Large intestine (tissue), 12 donors: ENCODE measurements at places on chromosomes 3 and 15.

GRCh38 chr3:120101624-120102023 is 7.4 kb upstream of the GSK3B start:
- DNase-seq: no peak

- DNase-seq: no peak
These were observed 264.7 kb upstream of the NECTIN3 start for GRCh38 chr3:110806924-110807323.

DNA sequence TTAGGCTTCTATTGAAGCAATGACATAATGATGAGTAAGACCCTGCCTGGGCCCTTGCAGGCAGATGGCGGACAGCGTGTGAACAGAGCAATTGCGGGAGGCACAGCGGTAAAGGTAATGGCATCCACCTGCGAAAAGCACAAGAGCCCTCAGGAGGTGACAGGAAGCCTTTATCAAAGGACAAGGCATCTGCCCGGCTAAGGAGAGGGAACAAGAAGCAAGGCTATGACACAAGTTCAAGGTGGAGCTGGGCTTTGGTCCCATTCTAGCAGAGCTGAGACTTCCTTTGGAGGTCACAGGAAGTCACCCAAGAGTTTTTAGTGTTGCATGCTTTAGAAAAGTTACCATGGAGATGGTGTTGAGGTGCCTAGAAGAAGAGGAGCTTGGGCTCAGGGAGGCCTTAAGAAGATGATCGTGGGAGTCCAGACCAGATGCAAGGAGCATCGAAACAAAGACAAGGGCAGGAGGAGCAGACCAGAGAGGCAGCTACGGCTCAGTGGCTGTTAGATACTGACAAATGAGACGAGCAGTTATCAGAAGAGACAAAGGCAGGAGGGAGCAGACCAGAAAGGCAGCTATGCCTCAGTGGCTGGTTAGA is 34.5 kb downstream of the OSBPL10 start:
- DNase-seq: no peak

DNA sequence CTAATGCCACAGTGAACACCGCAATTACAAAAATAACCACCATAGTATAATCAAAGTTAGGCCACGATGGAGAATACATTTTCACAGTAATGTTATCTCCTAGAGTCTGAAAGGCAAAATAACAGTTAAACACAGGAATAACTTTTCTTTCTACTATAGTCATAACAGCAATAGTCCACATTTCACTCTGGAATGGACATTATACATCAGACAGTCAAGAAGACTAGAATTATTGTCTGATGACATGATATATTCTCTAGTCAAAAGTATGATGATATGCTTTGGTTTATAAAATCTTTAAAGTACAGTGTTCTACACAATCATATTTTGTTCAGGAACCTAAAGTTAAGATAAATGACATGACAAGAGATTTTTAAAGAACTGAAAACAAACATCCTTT is 18.0 kb downstream of the SPPL2A start:
- no peak for DNase-seq

- DNase-seq: no peak
These were observed 65.6 kb upstream of the CHRNA7 start for GRCh38 chr15:31964586-31965307.

- no peak for DNase-seq
These were observed 75.0 kb downstream of the MAGEF1 start for GRCh38 chr3:184636741-184637316.

DNA sequence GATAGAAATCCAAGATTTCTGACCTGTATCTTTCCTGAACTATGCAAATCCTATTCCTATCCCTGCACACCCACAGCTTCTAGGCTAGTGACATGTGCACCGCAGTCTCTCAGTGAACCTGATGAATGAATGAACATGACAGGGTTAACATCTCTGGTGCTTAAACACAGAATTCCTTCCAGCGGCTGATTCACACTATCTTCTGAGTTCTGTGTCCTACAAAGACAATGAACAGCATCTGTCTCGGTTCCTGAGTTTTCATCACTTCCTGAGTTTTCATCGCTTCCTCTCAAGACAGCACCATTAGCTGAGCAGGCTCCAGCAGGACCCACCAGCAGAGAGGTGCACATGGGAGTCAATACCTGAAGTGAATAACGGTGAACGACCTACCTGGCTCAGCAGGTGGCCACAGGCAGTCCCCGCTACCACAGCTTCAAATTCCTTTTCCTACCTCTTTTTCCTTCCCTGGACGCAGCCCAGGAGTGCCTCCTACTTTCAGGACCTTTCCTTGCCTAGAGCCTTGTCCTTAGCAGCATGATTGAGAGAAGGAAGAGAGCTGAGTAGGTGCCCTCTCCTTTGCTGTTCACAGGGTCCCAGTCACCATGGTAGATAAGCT is 113.5 kb downstream of the IGF2BP2 start:
- no peak for DNase-seq

DNA sequence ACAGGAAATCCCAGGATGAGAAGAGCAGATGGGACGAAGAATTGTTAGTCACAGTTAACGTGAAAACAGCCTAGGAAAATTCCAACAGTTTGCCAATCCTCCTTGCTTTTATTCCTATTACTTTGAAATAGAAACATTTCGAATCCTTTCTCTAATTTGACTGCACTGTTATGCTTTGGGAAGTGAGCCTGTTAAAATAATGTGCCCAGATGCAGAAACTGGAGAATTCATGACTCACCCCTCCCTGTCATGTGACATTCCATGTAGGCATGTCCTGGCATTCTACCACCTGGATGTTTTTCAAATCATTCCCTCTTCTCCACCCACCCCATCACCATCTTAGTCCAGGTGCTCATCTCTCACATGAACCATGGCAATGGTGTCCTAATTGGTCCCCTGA is 107.3 kb downstream of the MINAR1 start:
- DNase-seq: no peak

DNA sequence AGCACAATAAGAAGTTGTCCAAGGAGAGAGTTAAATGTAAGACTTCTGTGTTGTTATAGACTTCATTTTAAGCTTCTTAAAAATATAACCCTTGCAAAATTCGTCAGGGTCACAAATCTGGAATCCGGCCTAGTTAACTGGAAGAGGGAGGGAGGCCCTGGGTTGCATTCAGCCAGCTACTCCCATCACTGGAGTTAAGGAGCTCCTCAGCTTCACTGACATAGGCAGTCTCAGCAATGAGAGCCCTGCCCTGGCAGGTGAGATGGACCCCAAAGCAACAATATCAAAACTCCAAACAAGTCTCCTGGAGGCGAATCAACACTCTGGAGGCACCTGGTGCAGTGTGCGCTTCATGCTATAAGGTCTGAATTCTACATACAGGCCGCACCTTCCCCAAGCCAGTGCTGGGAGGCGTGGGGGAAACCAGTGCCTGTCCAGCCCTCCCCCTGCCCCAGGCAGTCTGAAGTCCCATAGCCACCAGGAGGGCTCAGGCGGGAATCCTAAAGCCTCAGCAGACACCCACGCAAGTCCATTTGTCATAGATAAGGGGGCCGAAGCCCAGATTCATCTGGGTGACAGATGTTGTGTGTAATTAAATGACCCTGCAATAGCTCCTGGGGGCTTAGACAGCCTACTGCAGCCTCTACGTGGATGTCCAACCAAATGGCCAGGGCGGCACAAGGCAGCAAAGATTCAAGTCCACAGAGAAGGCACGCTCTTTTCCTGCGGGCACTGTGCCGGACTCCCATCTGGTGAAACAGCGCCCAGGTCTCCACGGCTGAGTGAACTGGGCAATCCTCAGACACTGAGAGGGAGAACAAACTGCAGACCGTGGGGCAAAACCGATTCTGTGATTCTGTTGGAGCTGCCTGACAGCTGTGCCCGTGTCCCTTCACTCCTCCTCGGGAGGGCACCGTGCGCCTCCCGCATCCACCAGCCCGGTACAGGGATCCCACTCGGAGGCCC is 64.9 kb downstream of the ATP10A start:
- DNase-seq: no peak

DNA sequence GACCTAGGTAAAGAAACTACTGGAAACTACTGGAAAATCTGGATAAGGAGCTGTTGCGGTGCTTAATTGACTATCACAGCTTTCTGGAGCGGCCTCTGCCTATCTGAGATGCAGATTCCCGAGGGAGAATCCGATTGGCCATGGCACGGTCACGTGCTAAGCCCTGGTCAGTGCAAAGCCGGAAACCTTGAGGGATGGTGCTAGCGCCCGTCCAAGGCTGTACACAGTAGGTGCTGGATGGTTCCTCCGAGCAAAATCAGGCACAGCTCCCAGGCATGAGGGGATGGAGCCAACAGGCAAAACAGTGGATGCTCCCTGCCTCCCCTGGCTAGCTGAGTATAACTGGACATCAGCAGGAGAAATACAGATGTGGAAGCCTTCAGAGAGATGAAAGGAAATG is 238.7 kb upstream of the HES1 start:
- no peak for DNase-seq

- DNase-seq: no peak
These were observed 28.0 kb upstream of the ARNT2 start for GRCh38 chr15:80375968-80376891.

GRCh38 chr3:187742351-187743171 is 2.7 kb downstream of the BCL6 start:
- peak; percentile 16 for DNase-seq

DNA sequence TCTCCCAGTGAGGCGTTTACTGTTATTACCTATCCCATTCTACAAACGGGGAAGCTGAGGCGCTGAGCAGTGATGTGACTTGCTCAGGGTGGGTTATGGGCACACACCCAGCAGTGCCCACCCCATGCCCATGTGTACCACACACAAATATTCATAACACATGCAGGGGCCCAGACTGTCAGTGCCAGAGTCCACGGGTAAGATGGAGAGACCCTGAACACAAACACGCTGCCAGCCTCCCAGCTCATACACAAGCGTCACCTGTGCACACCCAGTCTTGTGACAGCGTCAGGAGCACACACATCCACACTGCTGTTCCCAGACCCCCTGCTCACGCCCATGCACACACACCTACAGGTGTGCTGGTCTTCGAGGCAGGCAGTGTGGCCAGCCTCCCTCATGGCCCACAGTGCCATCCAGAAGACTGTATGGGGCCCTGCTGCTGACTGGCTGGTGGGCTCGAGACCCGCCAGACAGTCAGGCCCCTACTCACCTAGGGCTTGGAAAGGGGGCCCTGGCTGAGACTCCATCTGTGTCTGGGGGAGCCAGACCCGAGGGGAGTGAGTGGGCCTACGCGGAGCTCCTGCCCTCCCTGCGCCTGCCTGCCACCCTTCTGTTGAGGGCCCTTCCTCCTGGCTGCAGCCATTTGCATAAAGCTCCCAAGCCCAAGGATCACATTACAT is 39.4 kb downstream of the DNAJB8 start:
- no peak for DNase-seq

DNA sequence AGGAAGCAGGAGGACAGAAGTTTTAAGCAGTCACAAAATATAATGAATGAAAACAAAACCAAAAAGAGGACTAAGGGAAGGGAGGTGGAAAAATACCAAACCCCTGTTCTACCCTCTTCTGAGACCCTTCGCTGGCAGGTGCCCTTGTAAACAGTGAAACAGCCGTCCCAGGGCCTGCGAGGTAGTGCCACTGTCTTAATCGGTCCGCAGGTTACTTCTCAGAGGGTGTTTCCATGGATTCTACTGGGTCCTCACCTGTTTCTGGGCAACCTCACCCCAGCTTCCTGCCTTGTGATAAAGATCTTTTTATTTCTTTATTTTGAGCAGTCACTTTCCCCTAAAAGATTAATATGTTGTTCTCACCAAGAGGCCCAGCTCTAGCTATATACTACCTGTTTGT is 65.3 kb downstream of the SLC30A4 start:
- DNase-seq: no peak

DNA sequence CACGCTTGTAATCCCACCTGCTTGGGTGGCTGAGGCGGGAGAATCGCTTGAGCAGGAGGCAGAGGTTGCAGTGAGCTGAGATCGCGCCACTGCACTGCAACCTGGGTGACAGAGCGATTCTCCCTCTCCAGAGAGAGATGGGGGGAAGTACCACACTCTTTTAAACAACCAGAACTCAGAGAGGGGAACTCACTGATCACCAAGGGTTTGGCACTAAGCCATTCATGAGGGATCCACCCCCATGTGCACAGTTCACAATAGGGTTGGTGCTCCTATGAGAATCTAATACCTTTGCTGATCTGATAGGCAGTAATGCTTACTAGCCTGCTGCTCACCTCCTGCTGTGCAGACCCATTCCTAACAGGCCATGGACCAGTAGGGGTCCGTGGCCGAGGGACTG is 51.6 kb downstream of the QTRT2 start:
- DNase-seq: no peak

- no peak for DNase-seq
These were observed 10.4 kb downstream of the INO80 start for GRCh38 chr15:41105348-41106334.

DNA sequence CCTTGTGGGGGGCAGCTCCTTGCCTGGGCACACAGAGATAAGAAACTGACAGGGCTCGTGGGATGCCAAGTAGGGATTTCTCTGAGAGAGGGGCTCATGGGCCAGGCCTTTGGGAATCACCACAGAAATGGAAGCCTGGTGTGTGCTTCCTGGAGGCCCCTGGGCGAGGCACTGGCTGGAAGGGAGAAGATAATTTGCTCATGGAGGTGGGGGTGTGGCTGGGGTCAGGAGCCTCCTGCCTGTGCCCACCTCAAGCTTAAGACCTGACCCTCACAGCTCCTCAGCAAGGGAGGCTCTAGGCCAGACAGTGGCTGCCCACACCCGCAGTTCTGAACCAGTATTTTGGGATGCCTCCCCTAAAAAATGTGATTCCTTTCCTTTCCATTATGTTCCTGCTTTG is 16.9 kb upstream of the CPNE9 start:
- no peak for DNase-seq

DNA sequence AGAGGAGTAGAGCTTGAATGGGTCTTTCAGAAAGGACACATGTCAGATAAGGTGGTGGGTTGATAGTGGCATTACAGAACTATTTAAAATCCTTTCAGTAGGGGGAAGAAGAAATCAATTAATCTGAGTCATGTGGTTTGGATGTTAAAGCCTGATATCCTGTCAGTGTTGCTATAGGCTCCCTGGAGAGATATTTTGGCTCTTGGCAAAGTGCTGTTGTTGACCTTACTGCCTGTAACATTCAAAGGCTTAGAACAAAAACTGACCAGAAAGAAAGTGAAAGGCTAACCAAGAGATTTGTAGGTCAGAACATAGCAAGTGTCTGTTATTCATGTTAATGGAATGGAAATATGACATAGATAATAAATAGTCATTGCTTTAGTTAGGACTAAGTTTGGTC is 552.9 kb downstream of the DIPK2A start:
- no peak for DNase-seq

- no peak for DNase-seq
These were observed 290.0 kb downstream of the WDR72 start for GRCh38 chr15:53469422-53469821.

GRCh38 chr3:40800343-40800742 is 275.6 kb downstream of the ZNF621 start:
- DNase-seq: peak; percentile 74

DNA sequence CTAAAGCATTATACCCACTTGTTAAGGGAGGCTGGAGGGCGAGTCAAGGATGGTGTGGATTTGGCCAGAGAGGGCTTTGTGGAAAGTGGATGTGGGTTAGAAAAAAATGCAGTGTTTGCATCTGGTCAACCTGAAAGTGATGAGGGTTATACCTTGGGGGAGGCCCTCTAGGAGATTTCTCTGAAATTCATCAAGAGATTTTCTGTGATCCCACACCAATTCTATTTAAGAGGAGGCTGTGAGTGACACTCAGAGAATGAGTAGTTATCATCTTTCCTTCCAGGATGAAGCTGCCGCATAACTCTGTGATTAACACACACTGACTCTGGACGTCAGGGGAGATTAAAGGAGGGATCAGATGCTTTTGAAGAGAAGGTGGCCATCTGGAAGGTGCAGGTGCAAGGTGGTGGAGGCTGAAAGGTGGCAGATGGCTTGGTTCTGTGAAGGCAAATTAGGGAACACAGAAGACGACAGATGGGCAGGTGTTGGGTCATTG is 54.8 kb downstream of the ANAPC13 start:
- DNase-seq: no peak

GRCh38 chr3:27642796-27643195 is 79.3 kb downstream of the EOMES start:
- DNase-seq: no peak
